Left colon (tissue), 2 donors: ENCODE measurements at places on chromosomes 2 and 18.

DNA sequence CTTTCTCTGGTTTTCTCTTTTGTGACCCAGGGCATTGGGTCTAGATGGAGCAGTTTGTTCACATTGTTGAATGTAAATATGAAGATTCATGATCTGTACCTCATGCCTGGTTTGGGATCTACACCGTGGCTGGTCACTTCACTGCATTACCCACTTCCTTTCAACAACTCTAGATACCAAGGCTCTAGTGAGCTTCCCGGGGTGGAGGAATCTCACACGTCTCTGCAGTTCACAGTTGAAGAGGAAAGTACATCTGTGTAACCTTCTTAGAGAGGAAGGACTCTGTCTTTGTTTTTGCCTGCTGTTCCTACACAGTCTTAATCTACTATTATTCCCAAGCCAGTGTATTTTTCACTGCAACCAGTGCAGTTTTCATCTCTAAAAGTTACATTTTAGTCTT, 574.8 kb downstream of the MBD2 start:
- DNase-seq: no peak

- no peak for DNase-seq
These were observed 40.9 kb downstream of the MTHFD2 start for GRCh38 chr2:74239346-74239745.

- no peak for DNase-seq
These were observed 2.5 kb upstream of the KYNU start for GRCh38 chr2:142875010-142875409.

DNA sequence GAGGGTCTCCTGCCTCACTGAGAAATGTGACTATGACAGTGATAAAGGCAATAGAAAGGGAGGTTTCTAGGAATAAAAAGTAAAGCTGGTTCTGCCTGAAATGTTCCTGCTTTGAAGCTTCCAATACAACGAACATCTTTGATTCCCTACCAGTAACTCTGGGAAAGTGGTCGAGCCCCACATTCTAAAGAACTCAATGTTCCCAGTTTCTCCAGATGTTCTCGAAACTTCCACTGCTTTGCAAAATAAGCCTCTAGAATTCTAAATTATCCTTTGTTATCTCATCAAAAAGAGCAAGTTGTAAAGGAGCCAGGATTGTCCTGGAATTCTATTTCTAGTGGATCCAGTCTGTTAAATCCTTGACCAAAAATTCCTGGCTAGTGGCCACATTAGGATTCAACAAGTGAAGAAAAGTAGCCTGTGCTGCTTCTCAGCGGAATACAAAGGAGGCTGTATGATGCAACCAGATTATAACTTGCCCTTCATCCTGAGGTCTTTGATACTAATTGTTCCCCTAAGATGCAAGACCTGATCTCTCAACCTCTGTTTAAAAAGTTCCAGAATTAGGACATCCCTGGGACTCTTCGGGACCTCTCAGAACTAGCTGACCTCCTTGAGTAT, 8.4 kb downstream of the SCN7A start:
- DNase-seq: no peak

DNA sequence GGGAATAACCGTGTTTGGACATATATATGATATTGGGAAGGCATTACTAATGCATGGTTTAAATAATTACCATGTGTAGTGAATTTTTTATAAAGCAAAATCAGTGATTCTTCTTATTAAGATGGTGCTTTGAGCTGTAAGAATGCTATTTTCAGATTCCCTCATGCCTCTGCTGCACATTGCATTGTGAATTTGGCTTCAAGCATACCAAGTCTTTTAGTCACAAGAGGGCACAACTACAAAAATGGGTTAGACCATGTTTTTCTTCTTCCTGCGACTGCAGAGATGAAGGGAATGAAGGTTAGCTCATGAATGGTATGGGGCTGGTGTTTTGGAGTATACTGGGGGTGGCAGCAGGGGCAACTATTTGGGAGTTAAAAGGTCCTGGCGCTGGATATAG, 320.1 kb downstream of the SLC4A3 start:
- no peak for DNase-seq

GRCh38 chr18:50715919-50716318, 103.9 kb downstream of the MRO start:
- no peak for DNase-seq

DNA sequence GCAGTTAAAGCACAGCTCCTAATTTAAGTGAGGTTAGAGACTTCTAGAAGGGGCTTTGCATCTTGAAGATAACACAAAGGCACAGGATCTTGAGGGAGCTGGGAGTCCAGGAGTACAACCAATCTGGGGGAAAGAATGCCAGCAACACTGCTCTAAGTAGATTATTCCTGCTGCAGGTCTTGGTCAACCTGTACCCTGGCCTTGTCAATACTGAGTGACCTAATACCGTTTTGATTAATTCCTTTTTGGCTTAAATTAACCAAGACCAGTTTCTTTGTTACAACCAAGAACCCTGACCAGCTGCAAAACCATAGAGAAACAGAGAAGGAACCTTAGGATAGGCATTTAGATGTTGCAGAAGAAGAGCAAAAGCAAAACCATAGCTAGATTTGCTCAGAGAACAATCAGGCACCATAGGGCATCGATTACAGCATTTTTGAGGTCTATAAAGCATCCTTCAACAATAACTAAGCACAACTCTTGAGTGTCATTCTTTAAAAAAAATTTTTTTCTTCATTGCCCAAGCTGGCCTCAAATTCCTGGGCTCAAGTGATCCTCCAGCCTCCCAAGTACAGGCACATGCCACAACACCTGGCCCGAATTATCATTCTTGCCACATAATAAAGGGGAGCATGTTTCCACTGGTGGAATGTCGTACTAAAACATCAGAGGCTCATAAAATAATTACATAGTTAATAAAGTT, 6.3 kb downstream of the STARD7 start:
- no peak for DNase-seq
